ENCODE measurements at places on chromosomes 13 and 19.

DNA sequence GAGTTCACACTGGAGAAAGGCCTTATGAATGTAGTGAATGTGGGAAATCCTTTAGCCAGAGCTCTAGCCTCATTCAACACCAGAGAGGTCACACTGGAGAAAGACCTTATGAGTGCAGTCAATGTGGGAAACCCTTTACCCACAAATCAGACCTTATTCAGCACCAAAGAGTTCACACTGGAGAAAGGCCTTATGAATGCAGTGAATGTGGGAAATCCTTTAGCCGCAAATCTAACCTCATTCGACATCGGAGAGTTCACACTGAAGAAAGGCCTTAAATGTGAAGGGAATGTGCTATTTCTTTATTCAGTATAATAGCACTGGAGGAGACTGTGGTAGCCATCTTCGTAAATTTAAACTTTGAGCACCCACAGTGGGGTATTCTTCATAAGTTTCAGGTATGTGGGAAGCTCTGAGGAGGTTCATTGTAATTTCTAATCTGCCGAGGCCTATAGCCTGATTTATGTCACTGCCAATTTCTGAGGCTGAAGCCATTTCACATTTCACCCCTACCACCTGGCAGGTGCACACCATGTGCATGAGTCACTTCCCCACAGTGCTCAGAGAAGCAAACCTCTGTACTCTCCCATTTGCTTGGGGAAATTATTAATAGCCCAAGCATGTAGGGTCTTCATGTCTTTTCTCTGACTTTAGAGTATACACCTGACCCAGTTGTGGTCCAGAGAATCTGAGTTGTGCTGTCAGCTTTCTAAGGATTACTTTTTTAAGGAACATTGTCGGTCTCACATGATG lies 6.4 kb downstream of the ZNF551 start:
- no peak for DNase-seq

- DNase-seq = no peak
Observed at GRCh38 chr19:30060531-30061222, 118.6 kb downstream of the URI1 start.

- DNase-seq = no peak
Observed at GRCh38 chr19:45884682-45885555, 1.0 kb downstream of the IRF2BP1 start.

DNA sequence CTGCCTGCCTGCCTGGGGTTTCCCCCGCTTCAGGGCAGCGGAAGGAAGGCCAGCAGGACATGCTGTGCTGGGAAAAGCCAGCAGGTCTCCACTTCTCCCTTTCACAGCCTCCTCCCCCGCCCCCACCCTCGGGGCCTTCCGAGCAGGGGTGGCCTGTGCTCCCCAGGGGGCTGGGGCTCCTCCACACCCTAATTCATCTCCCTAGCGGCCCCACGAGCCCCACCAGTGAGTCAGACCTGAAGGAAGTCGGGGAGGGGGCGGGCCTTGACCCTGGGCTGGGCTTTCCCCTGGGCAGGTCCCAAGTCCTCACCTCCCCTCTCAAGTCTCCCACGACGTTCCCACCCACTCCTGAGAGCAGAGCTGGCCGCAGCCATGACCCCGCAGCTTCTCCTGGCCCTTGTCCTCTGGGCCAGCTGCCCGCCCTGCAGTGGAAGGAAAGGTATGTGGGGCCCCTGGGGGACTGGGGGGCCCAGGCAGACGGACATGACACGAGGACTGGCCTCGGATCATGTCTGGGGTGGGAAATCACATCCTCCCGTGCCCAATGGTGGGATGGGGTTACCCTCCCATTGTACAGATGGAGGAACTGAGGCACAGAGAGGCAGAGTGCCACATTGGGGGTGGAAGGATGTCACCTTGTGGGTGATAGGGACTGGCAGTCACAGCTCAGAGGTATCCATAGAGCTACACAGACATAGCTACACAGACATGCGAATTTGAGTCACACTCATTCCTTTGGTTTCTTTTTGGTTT lies at the start of gene EBI3:
EBI3 (plus strand) TSS at position 345 of the 753 bp plus-strand sequence; CDS start at position 373, 28 bp downstream.
- no peak for DNase-seq

DNA sequence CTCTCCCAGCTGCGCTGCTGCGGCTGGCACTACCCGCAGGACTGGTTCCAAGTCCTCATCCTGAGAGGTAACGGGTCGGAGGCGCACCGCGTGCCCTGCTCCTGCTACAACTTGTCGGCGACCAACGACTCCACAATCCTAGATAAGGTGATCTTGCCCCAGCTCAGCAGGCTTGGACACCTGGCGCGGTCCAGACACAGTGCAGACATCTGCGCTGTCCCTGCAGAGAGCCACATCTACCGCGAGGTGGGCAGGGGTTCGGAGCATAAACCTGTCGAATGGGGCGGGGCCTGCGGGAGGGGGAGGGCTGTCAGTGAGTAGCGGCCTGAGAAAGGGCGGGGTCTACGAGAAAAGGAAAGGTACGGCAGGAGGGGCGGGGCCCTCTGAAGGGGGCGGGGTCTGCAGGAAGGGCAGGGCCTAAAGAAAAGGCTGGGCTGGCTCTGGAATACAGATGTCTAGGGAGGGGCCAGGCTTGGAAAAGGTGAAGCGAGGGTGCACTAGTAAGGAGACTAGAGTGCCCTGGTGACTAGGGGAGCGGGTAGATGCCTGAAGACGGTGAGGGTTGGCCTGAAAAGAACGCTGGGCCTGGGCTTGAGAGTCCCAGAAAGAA lies 3.6 kb downstream of the CD37 start:
- DNase-seq = no peak

DNA sequence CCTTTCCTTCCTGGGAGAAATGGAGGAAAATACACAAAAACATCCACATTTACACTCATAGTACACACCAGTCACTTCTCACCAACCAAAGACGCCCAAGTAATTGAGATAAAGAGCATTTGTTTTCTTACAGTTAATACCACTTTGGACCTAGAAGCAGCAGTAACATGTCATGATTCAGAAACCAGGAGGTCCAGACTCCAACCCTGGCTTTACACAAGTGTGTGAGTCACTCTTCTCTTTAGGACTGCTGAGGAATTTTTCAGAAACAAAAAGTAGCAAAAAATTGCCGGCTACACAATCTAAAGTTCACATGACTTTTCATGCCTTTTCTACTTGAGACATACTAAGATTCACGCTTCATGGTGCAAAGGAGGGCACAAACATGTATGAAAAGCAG lies 42.1 kb downstream of the TUBGCP3 start:
- no peak for DNase-seq
